ENCODE measurements at places on chromosomes 6 and 20.

DNA sequence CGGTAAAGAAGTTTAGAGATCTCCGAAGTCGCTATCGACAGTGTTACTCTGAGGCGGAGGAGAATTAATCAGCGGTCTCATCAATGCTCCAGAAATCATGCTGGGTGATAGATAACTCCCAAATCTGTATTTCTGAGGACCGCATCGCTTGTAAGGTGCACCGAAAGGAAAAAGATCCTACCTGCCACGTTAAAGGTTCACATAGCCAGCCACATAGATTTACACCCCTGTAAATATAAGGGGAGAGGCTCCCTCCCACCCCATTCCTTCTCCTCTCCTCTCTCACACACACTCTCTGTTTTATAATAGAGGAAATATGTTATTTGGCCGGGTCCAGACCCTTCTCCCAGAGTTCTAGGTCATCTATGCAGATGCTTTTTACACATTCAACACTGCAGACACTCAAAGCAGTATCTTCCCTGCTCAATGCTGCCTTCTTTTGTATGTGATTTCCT is 620 bp upstream of the DEK start:
- no peak for DNase-seq

DNA sequence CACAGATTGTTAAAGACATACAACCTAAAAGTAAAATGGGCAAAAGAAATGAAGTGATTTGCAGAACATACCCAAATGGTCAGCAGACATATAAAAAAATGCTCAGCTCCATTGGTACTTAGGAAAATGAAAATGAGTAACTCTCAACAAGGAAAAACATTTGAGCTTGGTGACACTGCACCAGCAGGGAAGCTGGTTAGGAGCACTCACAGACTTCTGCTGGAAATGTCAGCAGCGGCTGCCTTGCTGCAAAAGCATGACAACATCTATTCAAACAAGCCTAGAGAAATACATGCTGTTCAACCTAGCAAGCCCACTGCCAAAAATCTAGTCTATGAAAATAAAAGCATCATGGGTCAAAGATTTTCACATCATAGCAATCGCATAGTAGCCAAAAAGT is 99.0 kb upstream of the FOXQ1 start:
- DNase-seq = no peak

- DNase-seq = no peak
These were observed 47.3 kb downstream of the LRRN4 start for GRCh38 chr20:6006603-6006949.

GRCh38 chr6:15090745-15091384 is 155.0 kb upstream of the JARID2 start:
- DNase-seq = no peak

DNA sequence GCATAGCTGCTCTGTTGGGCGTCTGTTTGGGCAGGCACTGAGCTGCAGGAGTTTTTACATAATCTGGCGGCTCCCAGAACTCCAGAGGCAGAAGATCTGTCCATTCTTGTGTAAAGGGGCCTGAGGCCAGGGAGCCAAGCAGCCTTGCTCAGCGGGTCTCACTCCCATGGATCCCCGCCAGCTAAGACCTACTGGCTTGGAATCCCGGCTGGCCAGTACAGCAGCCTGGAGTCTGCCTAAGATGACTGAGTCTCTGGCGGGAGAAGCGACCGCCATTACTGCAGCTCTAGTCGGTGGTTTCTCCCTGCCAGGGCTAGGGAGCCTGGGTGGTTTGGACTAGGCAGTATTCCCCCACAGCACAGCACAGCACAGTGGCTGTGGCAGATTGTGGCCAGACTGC is 268.4 kb upstream of the SYNCRIP start:
- DNase-seq = no peak

DNA sequence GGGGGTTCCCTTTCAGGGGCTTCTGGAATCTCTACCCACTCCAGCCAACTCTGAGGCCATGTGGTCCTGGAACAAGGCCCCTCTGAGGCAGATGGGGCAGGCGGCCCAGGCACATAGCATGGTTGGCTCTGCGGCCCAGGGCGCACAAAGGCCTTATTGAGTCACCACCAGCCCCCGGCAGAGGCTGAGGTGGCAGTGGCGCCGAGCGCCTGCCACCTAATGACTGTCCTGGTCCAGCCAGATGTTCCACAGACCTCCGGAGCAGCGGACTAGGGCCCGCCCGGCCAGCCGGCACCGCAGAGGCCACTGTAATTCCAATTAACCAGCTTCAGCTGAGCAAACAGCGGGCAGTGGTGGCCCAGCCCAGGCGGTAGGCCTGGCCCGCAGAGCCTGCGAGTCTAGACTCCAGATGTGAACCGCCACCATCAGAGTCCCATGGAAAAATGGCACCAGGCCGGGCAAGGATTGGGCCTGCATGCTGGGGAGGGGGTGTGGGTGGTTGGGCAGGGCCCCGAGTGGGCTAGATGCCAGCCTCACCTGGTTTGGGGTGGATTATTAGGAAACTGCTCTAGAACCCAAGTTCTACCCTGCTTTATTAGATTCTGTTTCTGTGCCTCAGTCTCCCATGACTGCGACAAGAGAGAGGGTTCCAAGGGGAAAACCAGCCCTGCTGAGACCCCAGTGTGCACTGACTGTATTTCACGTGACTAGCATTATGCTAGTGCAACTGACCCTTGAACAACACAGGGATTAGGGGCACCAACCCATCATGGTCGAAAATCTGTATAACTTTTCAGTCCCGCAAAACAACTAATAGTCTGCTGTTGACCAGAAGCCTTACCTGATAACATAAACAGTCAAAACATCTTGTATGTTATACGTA is 34.1 kb upstream of the ID1 start:
- no peak for DNase-seq

- DNase-seq = peak; percentile 86
These were observed 8.1 kb downstream of the SCRT2 start for GRCh38 chr20:667351-668034.

GRCh38 chr6:45421709-45422502 is 44.2 kb upstream of the SUPT3H start:
- peak; percentile 75 for DNase-seq

GRCh38 chr6:122567034-122567433 is 43.2 kb upstream of the PKIB start:
- no peak for DNase-seq

GRCh38 chr20:46946796-46947195 is 52.2 kb downstream of the EYA2 start:
- no peak for DNase-seq

GRCh38 chr6:22435151-22435550 is 134.2 kb upstream of the HDGFL1 start:
- no peak for DNase-seq

GRCh38 chr20:47343007-47343472 is 13.5 kb downstream of the ZMYND8 start:
- DNase-seq = no peak

DNA sequence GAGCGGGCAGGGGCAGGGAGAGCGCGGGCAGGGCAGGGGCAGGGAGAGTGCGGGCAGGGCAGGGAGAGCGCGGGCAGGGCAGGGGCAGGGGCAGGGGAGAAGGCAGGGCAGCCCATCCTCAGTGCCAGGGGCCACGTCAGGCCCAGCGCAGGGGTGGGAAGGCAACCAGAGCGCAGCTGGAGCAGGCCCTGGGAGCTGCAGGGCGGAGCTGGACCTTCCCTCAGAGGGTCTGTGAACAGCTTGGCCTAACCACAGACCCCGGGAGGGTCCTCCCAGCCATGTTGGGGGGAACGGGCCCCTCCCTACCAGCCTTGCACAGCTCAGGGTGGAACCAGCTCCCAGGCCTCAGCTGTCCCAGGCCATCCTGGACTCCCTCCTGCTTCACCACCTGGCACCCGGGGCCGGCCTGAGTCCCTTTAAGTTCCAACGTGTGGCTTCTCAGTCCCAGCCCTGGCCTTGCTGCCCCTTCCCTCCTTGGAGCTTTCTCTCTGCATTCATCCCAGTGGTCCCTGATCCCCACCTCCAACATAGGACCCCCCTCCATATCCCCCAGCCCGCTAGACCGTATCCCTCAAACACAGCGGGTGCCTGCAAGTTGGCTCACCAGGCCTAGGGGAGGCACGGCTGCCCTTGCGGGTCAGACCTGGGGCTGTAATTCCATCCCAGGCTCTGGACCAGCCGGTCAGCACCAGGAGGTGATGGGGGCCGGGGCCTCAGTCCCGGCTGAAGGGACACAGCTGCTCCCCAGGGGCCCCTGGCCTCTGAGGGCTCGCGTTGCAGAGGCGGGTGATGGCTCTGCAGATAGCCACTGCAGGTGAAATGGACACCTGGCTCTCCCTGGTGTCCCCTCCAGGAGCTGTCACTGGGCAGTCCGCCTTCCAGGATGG is 5.6 kb upstream of the ZBTB46 start:
- DNase-seq = no peak

DNA sequence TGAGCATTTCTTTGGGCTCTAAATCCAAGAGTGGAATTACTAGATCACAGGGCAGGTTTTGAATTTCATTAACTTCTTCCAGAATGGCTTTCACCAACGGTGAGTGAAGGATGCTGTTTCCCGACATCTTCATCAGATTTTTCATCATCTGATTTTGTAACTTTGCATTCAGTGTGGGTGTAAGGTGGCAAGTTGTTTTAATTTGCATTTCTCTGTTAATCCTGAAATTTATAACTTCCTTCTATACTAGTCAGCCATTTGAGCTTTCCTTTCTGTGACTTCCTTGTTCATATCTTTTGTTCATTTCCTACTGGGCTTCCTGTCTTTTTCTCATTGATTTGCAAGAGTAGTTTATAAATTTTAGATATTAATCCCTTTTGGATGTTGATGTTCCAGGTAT is 18.7 kb upstream of the HCK start:
- no peak for DNase-seq

DNA sequence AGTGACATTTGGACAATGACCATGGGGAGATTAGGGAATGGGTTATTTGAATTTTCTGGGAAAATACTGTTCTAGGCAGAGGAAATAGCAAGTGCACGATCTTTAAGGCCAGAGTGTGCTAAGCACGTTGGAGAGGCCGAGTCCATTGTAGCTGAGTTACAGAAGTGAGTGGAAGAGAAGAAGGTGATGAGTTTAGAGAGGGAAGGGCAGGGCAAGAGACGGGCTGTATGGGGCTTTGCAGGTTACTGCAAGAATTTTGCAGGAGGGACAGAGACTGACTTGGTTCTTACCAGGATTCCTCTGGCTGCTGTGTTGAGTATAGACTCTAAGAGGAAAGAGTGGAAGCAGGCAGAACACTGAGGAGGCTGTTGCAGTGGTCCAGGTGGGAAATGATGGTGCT is 1.1 kb upstream of the NCOA3 start:
- no peak for DNase-seq

GRCh38 chr20:51928931-51929330 is 126.6 kb upstream of the SALL4 start:
- no peak for DNase-seq

GRCh38 chr20:57819691-57820380 is 110.0 kb upstream of the PMEPA1 start:
- no peak for DNase-seq

DNA sequence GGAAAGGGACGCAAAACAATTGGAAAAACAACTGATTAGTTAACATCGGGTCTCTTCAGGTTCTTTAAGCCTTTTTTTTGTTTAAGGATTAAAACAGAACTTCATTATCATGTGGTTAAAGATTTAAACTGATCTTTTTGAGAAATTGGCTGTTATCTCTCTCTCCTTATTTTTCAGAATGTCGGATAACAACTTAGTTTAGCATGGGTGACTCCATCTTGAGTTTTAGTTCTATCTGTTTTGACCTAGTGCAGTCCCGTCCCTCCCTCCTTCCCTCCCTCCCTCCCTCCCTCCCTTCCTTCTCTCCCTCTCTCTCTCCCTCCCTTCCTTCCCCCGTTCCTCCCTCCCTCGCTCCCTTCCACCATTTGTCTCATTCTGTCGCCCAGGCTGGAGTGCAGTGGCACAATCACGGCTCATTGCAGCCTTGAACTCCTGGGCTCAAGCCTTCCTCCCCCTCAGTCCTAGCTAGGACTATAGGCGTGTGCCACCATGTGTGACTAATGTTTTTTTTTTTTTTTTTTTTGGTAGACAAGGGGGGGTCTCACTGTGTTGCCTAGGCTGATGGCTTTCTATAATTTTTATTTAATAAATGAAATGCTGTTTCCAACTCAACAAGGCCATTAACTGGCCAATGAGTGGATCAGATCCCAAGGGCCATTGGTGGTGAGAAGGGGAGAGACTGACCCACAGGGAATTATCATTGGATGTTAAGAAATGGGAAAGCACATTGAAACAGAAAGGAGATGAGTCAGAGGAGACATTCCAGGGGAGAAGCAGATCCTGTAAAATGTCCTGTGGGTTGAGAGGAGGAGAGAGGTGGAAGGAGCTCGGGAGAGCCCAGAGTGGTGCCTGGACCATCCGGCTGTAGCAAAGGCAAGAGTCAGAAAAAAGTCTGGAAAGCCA is 13.6 kb downstream of the BAK1 start:
- no peak for DNase-seq

GRCh38 chr6:147109707-147110106 is 94.5 kb upstream of the STXBP5 start:
- no peak for DNase-seq

- no peak for DNase-seq
These were observed 223.6 kb upstream of the RREB1 start for GRCh38 chr6:6884193-6884627.

GRCh38 chr6:114449659-114450058 is 106.8 kb upstream of the HS3ST5 start:
- no peak for DNase-seq

DNA sequence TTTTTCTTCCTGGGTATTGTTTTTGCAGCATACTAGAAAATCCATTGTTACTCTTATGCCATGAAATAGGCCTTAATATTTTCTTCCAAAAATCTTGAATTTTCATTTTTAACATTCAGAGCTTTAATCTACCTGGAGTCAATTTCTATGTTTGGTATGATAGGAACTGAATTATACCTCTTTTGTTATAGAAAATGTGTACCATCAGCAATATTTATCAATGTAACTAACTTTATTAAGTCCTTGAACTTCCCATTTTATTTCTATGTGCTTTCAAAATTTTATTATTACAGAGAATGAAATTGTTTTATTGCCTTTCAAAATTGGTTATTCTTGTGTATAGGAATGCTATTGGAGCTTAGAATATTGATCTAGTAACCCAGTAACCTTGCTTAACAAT is 68.2 kb downstream of the PLCB1 start:
- DNase-seq = no peak

DNA sequence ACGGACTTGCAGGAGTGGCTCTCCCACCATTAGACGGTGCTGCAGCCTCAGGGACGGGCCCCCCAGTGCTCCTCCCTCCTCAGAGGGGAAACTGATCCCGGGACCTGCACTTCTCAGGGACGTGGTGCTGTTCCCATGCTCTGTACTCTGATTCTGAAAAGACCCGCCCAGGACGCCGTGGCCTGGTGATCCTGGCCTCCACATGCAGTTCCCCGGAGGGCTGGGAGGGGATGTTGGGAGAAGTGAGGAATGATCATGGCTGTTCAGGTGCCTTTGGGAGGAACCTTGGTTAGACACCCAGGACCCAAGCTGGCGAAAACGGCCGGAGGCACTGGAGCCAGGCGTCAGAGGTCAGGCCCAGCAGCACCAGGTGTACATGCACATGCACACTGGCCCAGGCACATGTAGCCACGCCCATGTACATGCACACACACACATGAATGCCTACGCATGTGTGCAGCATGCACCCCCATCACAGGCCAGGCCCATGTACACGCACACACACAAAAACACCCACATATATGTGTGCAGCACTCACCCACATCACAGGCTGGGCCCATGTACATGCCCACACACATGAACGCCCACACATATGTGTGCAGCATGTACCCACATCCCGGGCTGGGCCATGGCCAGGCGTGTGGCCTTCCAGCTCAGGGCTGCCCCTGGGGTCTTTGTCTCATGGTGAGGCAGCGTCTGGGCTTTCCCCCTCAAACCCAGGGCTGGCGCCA is 52.6 kb upstream of the DACT2 start:
- no peak for DNase-seq

GRCh38 chr6:36639171-36639808 is 39.2 kb upstream of the CDKN1A start:
- DNase-seq = no peak

- DNase-seq = no peak
These were observed 12.5 kb downstream of the RPS6KA2 start for GRCh38 chr6:166614589-166614988.

Measured in stimulated activated CD8-positive, alpha-beta memory T cell treated with anti-CD3 and anti-CD28 coated beads, Interleukin-4, amount 100 ng/mL, for 48 hours (primary cell).